ENCODE measurements at places on chromosomes 1 and 21. TPM values are rescaled to one million over a fixed set of nuclear protein-coding genes. Genes with fewer than 3 reads are reported as not detected.

The ZNF669 gene
- 11.3 TPM for polyA plus RNA-seq

- no peak for DNase-seq
- H3K4me3 ChIP-seq, result no peak overlapping the region
- H3K27ac ChIP-seq, result no peak overlapping the region
- no peaks in the 10 kb centered on the region for H3K4me1 ChIP-seq
- no peaks in the 10 kb centered on the region for H3K27me3 ChIP-seq
- H3K36me3 ChIP-seq, result no peaks in the 10 kb centered on the region
Measured at GRCh38 chr1:37153116-37154100, 119.1 kb upstream of the GRIK3 start.

GRCh38 chr1:214251354-214251753 is 29.6 kb upstream of the SMYD2 start:
- DNase-seq, result no peak
- H3K27me3 ChIP-seq, result no peaks in the 10 kb centered on the region
- no peaks in the 10 kb centered on the region for H3K4me1 ChIP-seq
- H3K4me3 ChIP-seq, result no peak overlapping the region
- no peaks in the 10 kb centered on the region for H3K36me3 ChIP-seq

GRCh38 chr1:21594935-21595897 is 73.9 kb downstream of the RAP1GAP start:
- H3K36me3 ChIP-seq, result no peaks in the 10 kb centered on the region
- H3K4me3 ChIP-seq, result no peak overlapping the region
- no peak for DNase-seq
- no peaks in the 10 kb centered on the region for H3K4me1 ChIP-seq
- no peak overlapping the region for H3K27ac ChIP-seq

The LCE3D gene
- polyA plus RNA-seq, result not detected

- H3K27me3 ChIP-seq, result no peaks in the 10 kb centered on the region
- H3K27ac ChIP-seq, result no peak overlapping the region
- DNase-seq, result no peak
- no peak overlapping the region for H3K4me3 ChIP-seq
Measured at GRCh38 chr1:3761296-3762010, 9.2 kb downstream of the CCDC27 start.

The OLFML2B gene
- not detected for polyA plus RNA-seq

- peaks cover 16% of the 10 kb centered on the region for H3K4me1 ChIP-seq
- H3K36me3 ChIP-seq, result peaks cover 24% of the 10 kb centered on the region
- no peaks in the 10 kb centered on the region for H3K27me3 ChIP-seq
- H3K4me3 ChIP-seq, result peak overlapping the region; percentile 24
Measured at GRCh38 chr1:43706598-43707189, 642 bp upstream of the ST3GAL3 start.

The SYCP1 gene
- polyA plus RNA-seq, result not detected

DNA sequence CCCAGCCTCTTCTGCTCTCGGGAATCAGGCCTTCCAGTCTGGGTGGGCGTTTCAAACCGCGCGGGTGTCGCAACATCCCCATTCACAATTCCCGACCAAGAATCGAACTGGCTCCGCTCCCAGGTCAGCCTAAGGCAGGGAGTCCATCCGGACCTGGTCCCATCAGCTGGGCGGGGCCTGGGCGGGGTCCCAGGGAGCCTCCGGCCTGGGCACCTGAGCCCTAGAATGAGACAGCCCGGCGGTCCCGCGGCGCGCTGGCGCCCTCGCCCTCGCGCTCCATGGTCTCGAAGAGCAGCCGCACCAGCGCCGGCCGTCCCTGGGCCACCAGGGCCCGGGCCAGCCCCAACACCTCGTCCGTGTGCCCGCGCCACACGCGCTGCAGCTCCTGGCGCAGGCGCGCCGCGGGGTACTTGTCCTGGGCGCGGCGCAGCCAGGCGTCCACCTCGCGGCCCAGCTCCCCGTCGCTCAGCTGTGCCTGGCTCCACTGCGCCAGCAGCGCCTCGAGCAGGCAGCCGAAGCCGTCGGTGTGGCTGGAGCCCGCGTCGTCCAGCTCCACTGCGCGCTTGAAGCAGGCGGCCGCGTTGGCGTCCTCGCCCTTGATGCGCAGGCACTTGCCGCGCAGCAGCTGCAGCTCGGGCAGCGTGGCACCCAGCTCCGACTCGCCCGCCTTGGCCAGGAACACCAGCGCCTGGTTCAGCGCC is 16.9 kb upstream of the PARS2 start:
- H3K36me3 ChIP-seq, result peaks cover 20% of the 10 kb centered on the region
- H3K4me1 ChIP-seq, result no peaks in the 10 kb centered on the region
- DNase-seq, result no peak
- H3K4me3 ChIP-seq, result no peak overlapping the region
- no peak overlapping the region for H3K27ac ChIP-seq

The SLC22A15 gene
- not detected for polyA plus RNA-seq

DNA sequence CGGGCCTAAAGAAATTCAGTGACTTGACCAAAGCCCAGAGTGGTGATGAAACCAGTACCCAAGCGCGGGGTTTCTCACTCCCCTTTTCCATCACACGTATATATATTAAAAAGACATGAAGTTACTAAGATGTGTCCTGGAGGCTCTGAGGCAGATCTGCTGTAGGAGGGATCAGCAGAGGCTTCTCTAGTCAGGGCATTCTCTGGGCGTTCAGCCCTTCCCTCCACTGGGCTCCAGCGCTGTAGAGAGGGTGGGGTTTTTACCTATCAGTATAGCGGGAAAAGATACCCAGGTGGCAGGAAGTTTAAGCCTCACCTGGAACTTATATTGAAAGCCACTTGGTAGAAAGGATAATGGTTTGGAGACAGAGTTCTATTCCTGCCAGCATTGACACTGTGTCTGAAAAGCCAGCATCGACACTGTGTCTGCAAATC is 862 bp upstream of the PLEKHO1 start:
- H3K27me3 ChIP-seq, result no peaks in the 10 kb centered on the region
- peaks cover 7% of the 10 kb centered on the region for H3K36me3 ChIP-seq
- H3K4me3 ChIP-seq, result peak overlapping the region; percentile 58

GRCh38 chr1:10738061-10739058 is 58.1 kb downstream of the CASZ1 start:
- H3K4me3 ChIP-seq, result no peak overlapping the region
- H3K27me3 ChIP-seq, result no peaks in the 10 kb centered on the region
- H3K27ac ChIP-seq, result no peak overlapping the region
- no peaks in the 10 kb centered on the region for H3K4me1 ChIP-seq

DNA sequence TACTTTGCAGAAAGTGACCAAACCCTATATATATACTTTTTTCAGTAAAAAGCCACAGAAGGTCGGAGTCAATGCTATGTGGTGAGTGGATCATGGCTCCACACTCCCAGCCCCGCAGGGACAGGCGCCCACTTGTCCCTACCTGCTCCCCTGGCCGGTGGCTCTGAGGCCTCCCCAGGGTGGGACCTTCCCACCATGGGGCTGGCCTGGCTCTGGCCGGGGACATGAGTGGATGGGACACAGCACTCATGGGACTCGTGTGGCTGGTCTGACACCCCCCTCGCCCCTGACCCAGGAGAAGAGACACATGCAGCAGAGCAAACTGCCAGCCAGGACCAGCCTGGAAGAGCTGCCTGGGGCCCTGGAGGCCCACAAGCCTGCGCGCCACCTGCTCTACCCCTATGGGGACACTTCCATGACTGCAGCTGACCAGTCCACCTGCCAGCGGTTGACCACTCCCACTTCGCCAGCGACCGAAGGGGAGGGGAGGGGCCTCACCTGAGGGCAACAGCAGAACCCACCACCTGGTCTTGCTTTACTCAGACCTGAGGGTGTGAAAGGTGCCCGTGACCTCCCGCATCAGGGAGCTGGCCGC is 2.2 kb downstream of the SPATC1L start:
- no peak overlapping the region for H3K4me3 ChIP-seq
- H3K27me3 ChIP-seq, result peaks cover 4% of the 10 kb centered on the region
- H3K4me1 ChIP-seq, result peaks cover 5% of the 10 kb centered on the region
- H3K27ac ChIP-seq, result no peak overlapping the region

- no peaks in the 10 kb centered on the region for H3K4me1 ChIP-seq
- no peaks in the 10 kb centered on the region for H3K27me3 ChIP-seq
- no peak overlapping the region for H3K4me3 ChIP-seq
- H3K36me3 ChIP-seq, result no peaks in the 10 kb centered on the region
Measured at GRCh38 chr1:50599546-50599945, 176.3 kb upstream of the DMRTA2 start.

- no peak for DNase-seq
- no peak overlapping the region for H3K4me3 ChIP-seq
- H3K27ac ChIP-seq, result no peak overlapping the region
- H3K36me3 ChIP-seq, result peaks cover 20% of the 10 kb centered on the region
Measured at GRCh38 chr21:43959231-43960116, 52.6 kb upstream of the TRAPPC10 start.

- no peaks in the 10 kb centered on the region for H3K27me3 ChIP-seq
- DNase-seq, result no peak
- H3K27ac ChIP-seq, result no peak overlapping the region
- no peaks in the 10 kb centered on the region for H3K36me3 ChIP-seq
- no peak overlapping the region for H3K4me3 ChIP-seq
Measured at GRCh38 chr1:118012515-118013124, 83.1 kb downstream of the WDR3 start.

DNA sequence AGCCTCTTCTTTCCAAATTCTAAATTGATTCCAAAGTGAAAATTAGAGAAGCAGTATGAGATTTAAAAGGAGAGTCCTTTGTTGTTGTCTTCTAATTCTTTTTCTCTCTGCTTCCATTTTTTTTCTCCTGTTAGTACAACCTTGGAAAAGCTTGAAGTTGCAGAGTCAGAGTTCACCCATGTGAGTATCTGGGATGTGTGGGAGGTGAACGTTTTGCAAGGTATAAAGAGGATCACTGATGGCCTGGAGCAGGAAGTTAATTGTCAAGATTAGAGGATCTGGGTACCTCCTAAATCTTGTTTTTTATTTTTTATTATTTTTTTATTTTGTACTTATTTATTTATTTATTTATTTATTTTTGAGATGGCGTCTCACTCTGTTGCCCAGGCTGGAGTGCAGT is 7.7 kb upstream of the PSMD4 start:
- H3K27me3 ChIP-seq, result no peaks in the 10 kb centered on the region
- peaks cover 50% of the 10 kb centered on the region for H3K36me3 ChIP-seq
- H3K4me3 ChIP-seq, result no peak overlapping the region
- no peak overlapping the region for H3K27ac ChIP-seq

The NIT1 gene
- 17.5 TPM for polyA plus RNA-seq

DNA sequence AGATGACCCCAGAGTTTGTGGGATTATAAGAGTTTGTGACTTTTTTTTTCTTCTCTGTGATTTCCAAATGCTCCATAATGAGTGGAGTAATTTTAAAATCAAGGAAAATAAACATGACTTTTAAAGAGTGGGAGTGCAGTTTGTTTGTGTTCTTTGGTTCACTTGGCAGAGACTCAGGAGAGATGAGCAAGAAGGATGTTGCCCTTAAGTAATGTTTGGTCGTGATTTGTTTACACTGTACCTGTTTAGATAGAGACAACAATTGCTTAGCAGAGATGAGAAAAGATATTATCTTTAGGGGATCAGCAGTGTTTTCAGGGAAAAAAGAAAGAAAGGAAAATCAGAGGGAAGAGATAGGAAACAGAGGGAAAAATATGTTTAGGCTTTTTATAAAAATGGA is 170.8 kb downstream of the ADSS2 start:
- H3K4me3 ChIP-seq, result no peak overlapping the region
- no peak for DNase-seq
- no peaks in the 10 kb centered on the region for H3K27me3 ChIP-seq
- H3K4me1 ChIP-seq, result no peaks in the 10 kb centered on the region

The UBE2U gene
- not detected for polyA plus RNA-seq

The SELL gene
- polyA plus RNA-seq, result 876 TPM

DNA sequence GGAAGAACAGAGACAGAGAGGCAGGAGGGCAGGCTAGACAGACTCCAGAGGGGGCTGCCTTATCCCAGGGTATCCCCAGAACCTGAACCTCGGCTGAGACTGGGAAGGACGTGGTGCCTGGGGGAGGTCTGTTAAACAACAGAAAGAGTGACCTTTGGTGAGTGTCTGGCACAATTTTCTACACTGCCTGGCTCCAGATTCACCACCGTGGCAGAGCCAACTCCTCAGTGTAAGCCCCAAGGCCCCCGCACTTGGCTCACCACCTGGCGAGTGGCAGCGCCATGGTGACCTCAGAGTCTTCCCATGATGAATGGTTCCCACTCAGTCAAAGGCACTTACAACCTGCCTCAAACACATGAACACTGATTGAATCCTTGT is 6.5 kb downstream of the RD3 start:
- H3K27me3 ChIP-seq, result no peaks in the 10 kb centered on the region
- no peaks in the 10 kb centered on the region for H3K4me1 ChIP-seq
- no peak overlapping the region for H3K4me3 ChIP-seq
- no peaks in the 10 kb centered on the region for H3K36me3 ChIP-seq

GRCh38 chr1:224160171-224160682 is 22.8 kb upstream of the DEGS1 start:
- peaks cover 22% of the 10 kb centered on the region for H3K36me3 ChIP-seq
- no peak overlapping the region for H3K4me3 ChIP-seq
- no peaks in the 10 kb centered on the region for H3K4me1 ChIP-seq
- H3K27me3 ChIP-seq, result no peaks in the 10 kb centered on the region
- no peak overlapping the region for H3K27ac ChIP-seq

GRCh38 chr1:32200226-32201010 is at the start of gene CCDC28B:
CCDC28B (plus strand) TSS chr1:32200595; CDS start chr1:32201936, 1,341 bp downstream.
- H3K36me3 ChIP-seq, result peaks cover 2% of the 10 kb centered on the region
- DNase-seq, result peak; percentile 73
- peak within 1 kb of the TSS; percentile 84 for H3K27ac ChIP-seq
- no peaks in the 10 kb centered on the region for H3K27me3 ChIP-seq

- peak; percentile 36 for DNase-seq
- H3K4me1 ChIP-seq, result peaks cover 59% of the 10 kb centered on the region
- peak overlapping the region; percentile 79 for H3K4me3 ChIP-seq
- peak overlapping the region; percentile 85 for H3K27ac ChIP-seq
Measured at GRCh38 chr1:66333466-66334199, 200.3 kb upstream of the SGIP1 start.

The FAM72B gene
- polyA plus RNA-seq, result not detected

The CLCA1 gene
- not detected for polyA plus RNA-seq

DNA sequence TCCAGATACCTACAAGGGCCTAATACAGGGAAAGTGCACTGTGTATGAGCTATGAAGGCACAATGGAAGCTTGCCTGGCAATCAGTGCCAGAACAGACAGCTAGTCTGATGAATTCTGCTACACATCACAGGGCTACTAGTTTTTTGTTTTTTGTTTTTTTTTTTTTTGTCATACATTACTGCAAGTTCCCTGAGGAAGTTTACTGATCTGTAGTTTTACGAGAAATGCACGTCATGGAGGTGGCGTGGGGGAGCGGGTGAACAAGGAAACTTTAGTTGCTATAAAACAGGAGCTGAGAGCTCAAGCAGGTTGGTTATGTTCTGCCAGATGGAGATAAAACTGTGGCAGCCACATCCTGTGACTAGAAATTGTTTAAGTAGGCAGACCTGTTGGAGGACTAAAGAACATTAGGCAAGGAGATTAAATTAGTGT is 17.7 kb downstream of the PTPRC start:
- peak overlapping the region; percentile 2 for H3K4me3 ChIP-seq
- no peaks in the 10 kb centered on the region for H3K27me3 ChIP-seq
- no peaks in the 10 kb centered on the region for H3K36me3 ChIP-seq

- no peak overlapping the region for H3K27ac ChIP-seq
- H3K4me1 ChIP-seq, result peaks cover 13% of the 10 kb centered on the region
Measured at GRCh38 chr1:32729254-32730046, 26.9 kb upstream of the SYNC start.

DNA sequence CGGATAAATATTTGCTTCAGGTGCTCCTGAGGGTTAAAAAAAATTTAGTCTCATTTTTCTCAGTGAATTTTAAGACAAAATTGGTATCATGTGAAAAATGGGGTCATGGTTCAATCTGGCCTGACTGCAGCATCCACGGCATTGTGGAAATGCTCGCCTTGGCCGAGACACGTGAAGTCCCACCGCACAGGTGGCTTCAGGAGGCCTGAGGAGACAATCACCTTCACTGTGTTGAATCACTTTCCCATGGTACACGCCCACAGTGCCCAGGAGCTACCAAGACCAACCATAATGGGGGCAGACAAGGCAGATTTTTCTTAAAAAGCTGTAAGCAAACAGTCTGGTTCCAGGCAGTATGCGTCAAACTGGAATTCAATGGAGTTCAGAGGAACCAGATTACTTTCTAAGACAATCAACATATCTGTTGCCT is 11.0 kb upstream of the CPLANE2 start:
- H3K27me3 ChIP-seq, result no peaks in the 10 kb centered on the region
- no peak for DNase-seq
- H3K4me1 ChIP-seq, result peaks cover 17% of the 10 kb centered on the region
- no peak overlapping the region for H3K27ac ChIP-seq

Measured in CD4-positive, alpha-beta memory T cell (primary cell).